Vagina (tissue), 2 donors: ENCODE measurements at places on chromosomes 7 and 10. TPM values are rescaled to one million over a fixed set of nuclear protein-coding genes. Genes with fewer than 3 reads are reported as not detected.

DNA sequence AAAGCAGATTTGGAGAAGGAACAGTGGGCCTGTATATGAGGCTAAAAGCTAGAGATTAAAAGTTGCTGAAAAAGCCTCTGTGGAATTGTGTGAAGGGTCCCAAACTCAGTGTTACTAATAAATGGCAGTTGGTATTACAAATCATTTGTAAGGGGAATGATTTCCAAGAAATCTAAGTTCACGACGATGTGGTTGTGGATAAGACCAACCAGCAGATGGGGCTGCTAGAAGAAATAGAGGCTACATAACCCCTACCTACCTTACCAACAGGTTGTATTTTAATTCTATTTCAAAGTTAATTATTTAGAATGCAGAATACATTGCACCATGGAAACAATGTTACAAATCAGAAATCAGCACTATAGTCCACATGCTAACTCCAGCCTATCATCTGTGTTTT lies 377.1 kb downstream of the HPSE2 start:
- no peak overlapping the region for H3K4me3 ChIP-seq
- no peak overlapping the region for H3K27ac ChIP-seq
- H3K4me1 ChIP-seq, result no peaks in the 10 kb centered on the region
- no peaks in the 10 kb centered on the region for H3K27me3 ChIP-seq

DNA sequence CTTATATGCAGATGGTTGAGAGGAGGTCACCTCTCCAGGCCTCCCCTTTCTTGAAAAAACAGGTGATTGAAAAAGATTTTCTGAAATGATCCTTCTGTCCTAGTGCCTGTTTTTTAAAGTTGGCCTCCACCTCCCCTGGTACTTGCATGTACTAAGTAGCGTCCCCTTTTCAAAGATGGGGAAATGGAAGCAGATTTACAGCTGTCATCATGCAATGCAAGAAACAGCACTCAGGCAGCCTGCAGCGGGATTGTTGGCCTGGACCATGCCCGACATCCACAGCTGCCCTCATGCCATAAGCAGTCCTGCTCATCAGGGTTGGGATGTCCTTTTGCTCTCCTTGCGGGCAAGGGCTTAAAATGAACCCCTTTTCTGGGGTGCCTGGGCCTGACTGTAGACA lies 127.2 kb upstream of the MGMT start:
- no peak for DNase-seq
- no peaks in the 10 kb centered on the region for H3K36me3 ChIP-seq
- H3K4me1 ChIP-seq, result no peaks in the 10 kb centered on the region

GRCh38 chr7:17939606-17940301 lies 540 bp downstream of the SNX13 start:
- no peaks in the 10 kb centered on the region for H3K27me3 ChIP-seq
- H3K4me3 ChIP-seq, result peak overlapping the region; percentile 93
- H3K4me1 ChIP-seq, result peaks cover 56% of the 10 kb centered on the region
- DNase-seq, result no peak
- no peaks in the 10 kb centered on the region for H3K36me3 ChIP-seq

The LRGUK gene
- total RNA-seq, result 2.9 TPM

GRCh38 chr7:85004402-85004801 lies 182.5 kb downstream of the SEMA3D start:
- no peaks in the 10 kb centered on the region for H3K4me1 ChIP-seq
- H3K36me3 ChIP-seq, result no peaks in the 10 kb centered on the region
- H3K27me3 ChIP-seq, result no peaks in the 10 kb centered on the region
- H3K27ac ChIP-seq, result no peak overlapping the region
- no peak overlapping the region for H3K4me3 ChIP-seq

DNA sequence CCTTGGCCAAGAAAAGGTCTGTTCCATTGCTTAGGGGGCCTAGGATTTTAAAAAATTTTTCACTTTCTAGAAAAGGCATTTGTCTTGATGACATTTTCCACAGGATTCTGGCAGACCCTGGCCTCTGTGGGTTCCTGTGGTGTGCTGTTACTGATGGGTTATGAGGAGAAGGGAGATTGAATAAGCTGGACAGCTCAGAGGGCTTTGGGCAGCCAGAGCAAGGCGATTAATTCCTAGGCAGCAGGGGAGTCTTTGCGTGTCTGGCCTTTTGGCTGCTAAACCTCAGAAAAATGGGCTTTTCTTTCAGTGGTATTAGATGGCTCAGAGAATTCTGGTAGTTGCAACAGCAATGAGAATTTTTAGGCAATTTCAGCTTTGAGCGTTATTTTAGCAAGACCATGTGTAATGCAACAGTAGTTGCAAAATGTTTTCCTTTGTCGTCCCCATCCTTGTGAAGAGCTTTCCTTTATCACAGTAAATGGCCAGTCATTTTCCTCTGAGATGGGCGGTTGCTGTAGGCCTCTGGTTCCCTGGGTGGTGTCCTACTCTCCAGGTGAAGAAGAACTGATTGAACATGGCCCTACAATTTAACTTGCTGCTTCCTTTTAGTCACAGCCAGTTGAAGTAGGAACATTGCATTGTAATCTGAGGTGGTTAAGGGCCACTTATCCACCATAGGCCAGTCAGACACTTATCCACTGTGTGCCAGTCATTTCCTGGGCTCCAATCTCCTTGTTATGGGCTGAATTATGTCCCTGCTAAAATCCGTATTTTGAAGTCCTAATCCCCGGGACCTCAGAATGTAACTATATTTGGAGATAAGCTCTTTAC lies 43.2 kb downstream of the SH2D4B start:
- DNase-seq, result no peak
- H3K36me3 ChIP-seq, result no peaks in the 10 kb centered on the region
- no peak overlapping the region for H3K4me3 ChIP-seq

GRCh38 chr10:11685787-11686218 lies 56.4 kb upstream of the ECHDC3 start:
- peak overlapping the region; percentile 18 for H3K4me3 ChIP-seq
- peak overlapping the region; percentile 60 for H3K27ac ChIP-seq
- H3K4me1 ChIP-seq, result peaks cover 23% of the 10 kb centered on the region
- no peaks in the 10 kb centered on the region for H3K27me3 ChIP-seq
- H3K36me3 ChIP-seq, result no peaks in the 10 kb centered on the region

DNA sequence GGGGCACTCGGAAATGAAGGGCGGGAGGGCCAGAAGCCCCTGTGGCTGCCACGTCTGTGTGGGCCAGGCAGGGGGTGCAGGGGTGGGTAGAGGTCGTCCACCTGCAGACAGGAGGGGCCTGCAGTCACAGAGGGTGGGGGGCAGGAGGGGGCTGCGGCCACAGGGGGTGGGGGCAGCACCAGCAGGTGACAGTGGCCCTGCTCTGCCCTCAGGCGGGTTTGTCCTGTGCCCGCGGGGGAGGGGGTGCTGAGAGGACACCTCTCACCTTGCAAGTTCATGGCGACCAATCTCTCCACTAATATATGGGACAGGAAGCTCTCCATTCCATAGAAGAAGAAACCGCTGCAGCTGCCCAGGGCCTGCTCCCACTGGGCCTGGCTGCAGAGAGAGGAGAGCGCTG lies 26.6 kb upstream of the NKX6-2 start:
- DNase-seq, result no peak
- no peaks in the 10 kb centered on the region for H3K36me3 ChIP-seq
- no peaks in the 10 kb centered on the region for H3K4me1 ChIP-seq
- H3K4me3 ChIP-seq, result no peak overlapping the region
- no peak overlapping the region for H3K27ac ChIP-seq

DNA sequence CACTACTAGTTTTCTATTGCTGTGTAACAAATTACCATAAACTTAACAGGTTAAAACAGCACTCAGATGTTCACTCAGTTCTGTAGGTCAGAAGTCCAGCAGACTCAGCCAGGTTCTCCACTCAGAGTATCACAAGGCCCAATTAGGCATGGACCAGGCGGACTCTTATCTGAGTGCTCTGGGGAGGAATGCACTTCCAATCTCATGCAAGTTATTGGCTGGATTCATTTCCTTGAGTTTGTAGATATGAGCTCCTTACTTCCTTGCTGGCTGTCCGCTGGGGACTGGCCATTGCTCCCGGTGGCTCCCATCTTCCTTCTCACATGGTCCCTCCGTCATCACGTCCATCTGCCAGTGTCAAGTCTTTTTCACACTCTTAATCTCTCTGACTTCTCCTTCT lies 137.0 kb upstream of the PRR15 start:
- H3K4me1 ChIP-seq, result no peaks in the 10 kb centered on the region
- no peak for DNase-seq
- H3K4me3 ChIP-seq, result no peak overlapping the region

DNA sequence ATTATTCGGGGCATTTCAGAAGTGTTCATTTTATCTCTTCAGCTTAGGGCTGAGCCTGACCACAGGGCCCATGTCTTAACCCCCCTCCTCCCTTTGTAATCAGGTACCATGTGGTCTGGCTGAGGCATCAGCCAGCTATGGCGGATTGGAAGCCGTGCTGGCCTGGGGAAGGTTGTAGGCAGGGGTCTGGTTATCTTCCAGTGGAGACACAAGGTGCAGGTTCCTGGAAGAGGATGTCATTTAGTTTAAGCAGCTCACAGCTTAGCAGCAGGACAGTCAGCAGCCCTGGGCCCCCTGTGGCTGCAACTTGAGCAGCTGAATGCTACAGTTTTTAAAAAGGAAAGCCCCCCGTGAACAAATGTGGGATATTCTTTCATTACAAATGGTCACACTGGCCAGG lies 22.1 kb downstream of the BAG3 start:
- peaks cover 65% of the 10 kb centered on the region for H3K36me3 ChIP-seq
- no peak overlapping the region for H3K4me3 ChIP-seq
- no peaks in the 10 kb centered on the region for H3K27me3 ChIP-seq
- H3K4me1 ChIP-seq, result peaks cover 39% of the 10 kb centered on the region
- DNase-seq, result no peak
- no peak overlapping the region for H3K27ac ChIP-seq

DNA sequence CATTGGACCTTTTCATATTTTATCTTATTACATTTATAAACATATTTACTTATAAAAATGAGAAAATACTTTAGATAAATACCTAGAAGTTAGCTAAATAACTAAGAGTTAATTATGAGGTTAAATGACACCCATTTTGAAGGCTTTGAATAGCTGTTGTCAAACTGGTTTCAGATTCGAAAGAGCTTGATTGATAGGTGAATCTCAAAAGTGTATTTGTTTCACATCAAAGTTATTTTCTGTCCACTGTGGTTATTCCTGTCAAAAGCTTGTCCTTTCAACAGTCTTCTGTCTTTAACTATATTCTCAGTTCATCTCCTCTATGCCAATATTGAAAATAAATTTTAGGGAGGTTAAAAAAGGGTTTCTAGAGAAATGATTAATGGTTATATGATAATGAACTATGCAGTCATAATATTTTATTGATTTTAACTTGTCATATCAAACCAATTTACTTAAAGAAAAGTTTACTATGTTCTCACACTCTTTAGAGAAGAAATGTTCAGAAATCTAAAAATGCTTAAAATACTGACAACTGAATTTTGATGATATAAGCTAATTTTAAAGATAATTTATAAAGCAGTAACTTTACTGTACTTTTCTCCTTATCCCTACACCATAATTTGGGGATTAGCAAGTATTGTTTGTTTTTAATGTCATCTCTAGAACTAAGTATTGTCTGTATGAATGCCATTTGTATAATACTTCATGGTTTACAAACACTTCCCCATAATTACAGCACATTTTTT lies 72.0 kb upstream of the FOXP2 start:
- no peaks in the 10 kb centered on the region for H3K36me3 ChIP-seq
- DNase-seq, result no peak
- no peaks in the 10 kb centered on the region for H3K4me1 ChIP-seq
- H3K4me3 ChIP-seq, result no peak overlapping the region
- no peak overlapping the region for H3K27ac ChIP-seq

DNA sequence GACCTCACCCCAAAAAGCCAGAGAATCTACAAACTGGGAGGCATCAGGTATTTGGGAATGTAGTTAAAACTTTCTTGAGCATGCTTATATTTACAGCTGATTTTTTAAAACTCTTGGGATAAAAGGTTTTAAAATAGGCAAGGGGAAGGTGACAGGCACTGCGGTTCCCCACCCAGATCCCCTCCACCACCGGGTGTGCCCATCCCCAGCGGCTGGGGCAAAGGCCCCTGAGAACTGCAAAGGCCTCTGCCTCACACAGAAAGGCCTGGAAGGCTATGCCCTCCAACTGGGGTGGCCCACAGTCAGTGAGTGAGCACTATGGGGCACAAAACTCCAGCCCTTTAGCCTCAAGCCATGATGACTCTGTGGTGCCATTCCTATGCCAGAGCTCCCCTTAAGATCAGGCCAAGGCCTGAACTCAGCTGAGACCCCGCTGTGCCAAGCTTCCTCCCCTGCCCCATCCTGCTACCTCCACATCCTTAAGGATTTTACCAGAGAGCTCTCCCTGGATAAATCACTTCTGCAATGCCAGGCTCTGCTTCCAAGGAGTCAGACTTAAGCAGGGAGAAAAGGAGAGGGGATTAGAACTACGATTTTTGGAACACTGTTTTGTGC lies 299.1 kb downstream of the GRID1 start:
- H3K27me3 ChIP-seq, result no peaks in the 10 kb centered on the region
- no peaks in the 10 kb centered on the region for H3K4me1 ChIP-seq
- no peak overlapping the region for H3K4me3 ChIP-seq
- no peaks in the 10 kb centered on the region for H3K36me3 ChIP-seq
- H3K27ac ChIP-seq, result no peak overlapping the region
- DNase-seq, result peak; percentile 40

- DNase-seq, result no peak
- peak overlapping the region; percentile 57 for H3K4me3 ChIP-seq
- no peaks in the 10 kb centered on the region for H3K27me3 ChIP-seq
- no peaks in the 10 kb centered on the region for H3K36me3 ChIP-seq
- peaks cover 6% of the 10 kb centered on the region for H3K4me1 ChIP-seq
- peak overlapping the region; percentile 84 for H3K27ac ChIP-seq
Observed at GRCh38 chr7:92837000-92837749, 802 bp upstream of the CDK6 start.

DNA sequence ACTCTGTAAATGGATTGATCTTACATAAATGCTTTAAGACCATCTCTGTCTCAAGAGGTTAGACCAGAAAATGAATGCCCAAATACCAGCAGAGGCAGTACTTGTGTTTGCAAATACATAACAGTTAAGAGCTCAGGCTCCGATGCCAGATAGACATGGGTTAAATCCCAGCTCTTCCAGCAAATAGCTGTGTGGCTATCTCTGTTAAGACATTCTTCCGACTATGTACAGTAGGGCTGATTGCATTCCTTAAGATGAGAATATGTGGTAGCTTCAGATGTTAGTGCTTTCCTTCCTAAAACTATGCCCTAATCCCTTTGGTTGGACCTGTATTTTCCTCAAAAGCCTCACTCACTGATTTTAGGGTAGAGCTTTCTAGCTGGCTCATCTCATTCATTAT lies 2.2 kb downstream of the IDE start:
- H3K36me3 ChIP-seq, result no peaks in the 10 kb centered on the region
- no peak for DNase-seq
- H3K4me1 ChIP-seq, result peaks cover 56% of the 10 kb centered on the region
- H3K27ac ChIP-seq, result no peak overlapping the region

DNA sequence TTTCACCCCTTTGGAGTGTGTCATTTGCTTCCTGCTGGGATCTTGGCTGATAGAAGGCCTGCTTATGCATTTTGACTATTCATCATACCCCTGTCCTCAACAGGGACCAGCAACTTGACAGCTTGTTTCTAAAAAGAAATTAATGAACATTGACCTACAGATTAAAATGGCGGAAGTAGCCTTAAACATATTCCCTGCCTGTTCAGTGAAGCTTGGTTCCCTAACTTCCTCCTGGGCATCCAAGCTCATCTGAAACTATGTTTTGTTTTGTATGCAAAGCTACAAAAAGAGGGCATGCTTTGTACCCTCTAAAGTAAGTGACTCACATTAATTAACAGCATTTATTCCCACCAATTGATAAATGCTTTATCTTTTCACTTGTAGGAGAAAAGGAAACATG lies 26.8 kb upstream of the CDK14 start:
- H3K36me3 ChIP-seq, result no peaks in the 10 kb centered on the region
- no peaks in the 10 kb centered on the region for H3K4me1 ChIP-seq
